ENCODE measurements at places on chromosomes 12 and 14. TPM values are rescaled to one million over a fixed set of nuclear protein-coding genes. Genes with fewer than 3 reads are reported as not detected.

KLRF1 gene
- 0.38 TPM for polyA plus RNA-seq

LRRIQ1 gene
- polyA plus RNA-seq: 0.39 TPM

ACOT2 gene
- polyA plus RNA-seq: 29.3 TPM

KRT5 gene
- 424 TPM for polyA plus RNA-seq

EPYC gene
- polyA plus RNA-seq: not detected

OR2AP1 gene
- not detected for polyA plus RNA-seq

B3GNT4 gene
- polyA plus RNA-seq: 0.53 TPM

NGB gene
- polyA plus RNA-seq: not detected

RAB5B gene
- polyA plus RNA-seq: 108 TPM

TSPAN8 gene
- polyA plus RNA-seq: 2.9 TPM

LUM gene
- polyA plus RNA-seq: 541 TPM

RFX4 gene
- polyA plus RNA-seq: 0.10 TPM

KLRD1 gene
- polyA plus RNA-seq: 0.46 TPM

DNA sequence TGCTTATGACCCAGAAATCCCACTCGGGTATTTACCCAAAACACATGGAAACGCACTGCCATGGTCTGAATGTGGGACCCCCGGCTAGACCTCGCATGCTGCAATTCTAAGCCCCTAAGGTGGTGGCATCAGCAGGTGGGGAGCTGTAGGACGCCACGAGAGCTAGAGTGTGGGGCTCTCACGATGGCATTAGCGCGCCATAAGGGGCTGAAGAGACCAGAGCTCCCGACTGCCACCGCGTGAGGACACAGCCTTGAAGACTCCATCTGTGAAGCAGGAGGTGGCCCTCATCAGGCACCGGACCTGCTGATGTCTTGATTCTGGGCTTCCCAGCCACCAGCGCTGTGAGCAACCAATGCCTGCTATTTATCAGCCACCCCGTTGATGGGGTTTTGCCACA is 40.3 kb downstream of the RIMBP2 start:
- no peak for DNase-seq

- peak; percentile 80 for DNase-seq
Measured at GRCh38 chr14:105281371-105282097, 19.3 kb downstream of the BRF1 start.

- no peak for DNase-seq
Measured at GRCh38 chr12:45304514-45305178, 88.8 kb downstream of the ANO6 start.

- no peak for DNase-seq
Measured at GRCh38 chr12:124044809-124045321, 71.8 kb downstream of the ZNF664 start.

GRCh38 chr12:124496584-124496983 is 70.8 kb downstream of the NCOR2 start:
- DNase-seq: no peak

DNA sequence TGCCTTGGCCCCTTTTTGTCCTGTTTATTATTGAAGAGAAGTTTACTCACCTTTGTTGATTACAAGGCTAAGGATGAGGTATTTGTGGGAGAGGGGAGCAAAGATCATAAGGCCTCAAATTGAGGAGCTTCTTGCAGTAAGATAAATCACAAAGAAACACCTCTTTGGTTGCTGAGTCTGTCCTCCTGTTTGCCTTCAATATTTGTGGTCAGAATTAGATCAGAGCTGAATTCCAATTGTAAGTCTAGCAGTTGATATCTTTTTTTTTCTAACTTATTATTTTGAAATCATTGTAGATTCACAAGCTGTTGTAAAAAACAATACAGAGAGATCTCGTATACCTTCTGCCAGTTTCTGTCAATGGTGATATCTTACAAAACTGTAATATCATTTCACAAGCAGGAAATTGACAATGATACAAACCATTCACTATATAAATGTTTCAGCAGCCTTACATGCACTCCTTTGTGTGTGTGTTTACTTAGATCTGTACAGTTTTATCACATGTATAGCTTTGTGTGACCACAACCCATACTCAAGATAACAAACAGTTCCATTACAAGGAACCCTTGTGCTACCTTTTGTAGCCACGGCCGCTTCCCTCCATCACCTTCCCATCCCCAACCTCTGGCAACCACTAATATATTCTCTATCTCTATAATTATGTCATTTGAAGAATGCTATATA is 97.4 kb downstream of the KICS2 start:
- DNase-seq: no peak

DNA sequence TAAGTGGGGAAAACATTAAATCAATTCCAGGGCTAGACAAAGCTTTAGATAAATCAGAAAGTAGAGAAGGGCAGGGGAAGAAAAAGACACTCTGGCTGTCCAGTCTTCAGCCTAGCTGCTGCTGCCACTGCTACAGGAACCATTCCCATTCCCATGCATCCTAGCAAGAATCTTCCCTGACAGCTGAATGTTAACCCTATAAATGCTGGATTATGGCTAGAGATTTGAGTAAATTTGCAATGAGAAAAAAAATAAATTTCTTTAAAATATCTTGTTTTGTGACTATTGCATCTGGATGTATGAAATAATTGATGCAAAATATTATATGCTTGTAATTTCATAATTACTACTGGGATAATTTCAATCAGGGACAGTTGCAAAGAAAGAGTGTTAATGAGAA is 15.0 kb upstream of the CDKN3 start:
- no peak for DNase-seq

DNA sequence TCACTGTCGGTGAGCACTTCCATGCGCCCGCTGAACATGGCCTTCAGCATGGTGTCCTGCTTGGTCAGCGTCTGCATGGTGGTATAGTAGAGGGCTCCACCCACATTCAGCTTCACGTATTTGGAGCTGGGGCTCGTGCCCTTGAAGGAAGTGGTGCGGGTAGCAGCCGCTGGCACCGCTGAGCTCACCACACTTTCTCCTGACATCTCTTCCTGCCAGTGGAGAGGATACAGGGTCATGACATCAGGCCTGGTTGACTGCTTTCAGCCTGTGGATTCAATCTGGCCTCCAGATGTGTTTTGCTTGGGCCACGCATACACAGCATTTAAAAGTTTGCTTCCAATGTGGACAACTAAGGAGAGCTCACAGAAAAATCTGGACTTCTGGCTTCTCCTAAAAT is 7.6 kb downstream of the KCTD10 start:
- no peak for DNase-seq

DNA sequence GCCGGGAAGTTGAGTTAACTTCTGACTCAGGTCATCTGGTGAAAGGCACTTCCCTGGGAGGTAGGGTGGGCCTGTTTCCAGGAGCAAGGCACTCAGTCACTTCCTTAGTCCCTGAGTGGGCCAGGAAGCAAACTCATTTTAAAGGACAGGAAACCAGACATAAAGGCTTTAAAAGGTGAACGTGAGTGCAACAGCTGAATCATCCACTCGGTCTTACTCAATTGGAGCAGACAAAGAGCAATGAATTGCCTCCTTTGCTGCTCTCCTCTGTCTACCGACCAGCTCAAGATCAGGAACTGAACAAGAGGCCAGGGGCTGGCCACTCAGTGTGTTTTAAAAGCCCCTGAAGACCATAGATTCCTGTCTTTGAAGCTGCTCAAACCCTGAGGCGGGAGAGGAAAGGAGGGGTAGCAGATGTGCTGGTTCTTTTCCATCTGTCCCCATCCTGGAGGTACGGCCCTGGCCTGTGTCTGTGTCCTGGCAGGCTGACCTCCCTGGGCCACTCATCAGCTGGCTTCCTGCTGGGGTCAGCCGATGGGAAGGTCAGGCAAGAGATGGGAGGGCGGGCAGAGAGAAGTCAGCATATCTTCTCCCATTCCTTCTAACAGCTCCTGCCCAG is 148.9 kb downstream of the PPM1H start:
- peak; percentile 96 for DNase-seq

GRCh38 chr14:30584058-30584630 is 25.2 kb downstream of the G2E3 start:
- no peak for DNase-seq

DNA sequence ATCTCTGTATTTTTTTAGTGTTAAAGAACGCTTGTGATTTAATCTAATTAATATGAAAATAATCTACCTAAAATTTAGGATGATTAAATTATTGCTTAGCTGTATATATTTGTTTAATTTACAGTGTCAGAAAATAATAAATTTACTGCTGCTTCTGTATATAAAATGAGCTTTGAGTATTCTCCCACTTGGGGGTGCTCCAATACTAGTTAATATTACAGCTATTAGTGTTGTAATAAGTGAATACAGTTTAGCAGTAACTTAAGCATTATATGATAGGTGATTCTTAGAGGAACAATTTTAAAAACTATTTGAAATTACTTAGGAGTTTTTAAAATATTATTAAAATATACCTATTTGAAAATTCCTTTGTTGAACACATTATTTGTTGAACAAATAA is 62.2 kb downstream of the PAPOLA start:
- DNase-seq: no peak

DNA sequence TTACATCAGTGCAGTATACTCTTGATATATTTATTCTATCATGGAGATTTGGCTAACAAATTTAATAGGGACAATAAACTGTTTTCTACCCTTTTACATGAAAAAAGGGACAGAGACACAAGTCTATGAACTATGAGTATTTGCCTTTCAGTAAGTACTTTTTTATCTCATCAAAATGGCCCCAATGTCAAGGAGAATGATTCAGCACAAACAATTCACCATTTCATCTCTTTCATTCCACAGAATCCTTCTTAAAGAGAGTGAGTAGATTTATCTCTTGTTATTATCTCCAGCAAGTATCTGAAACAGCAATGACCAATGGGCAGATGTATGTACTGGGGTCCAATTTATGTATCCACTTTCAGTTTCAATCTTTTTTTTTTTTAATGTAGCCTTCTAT is 447.5 kb downstream of the NPAS3 start:
- no peak for DNase-seq

DNA sequence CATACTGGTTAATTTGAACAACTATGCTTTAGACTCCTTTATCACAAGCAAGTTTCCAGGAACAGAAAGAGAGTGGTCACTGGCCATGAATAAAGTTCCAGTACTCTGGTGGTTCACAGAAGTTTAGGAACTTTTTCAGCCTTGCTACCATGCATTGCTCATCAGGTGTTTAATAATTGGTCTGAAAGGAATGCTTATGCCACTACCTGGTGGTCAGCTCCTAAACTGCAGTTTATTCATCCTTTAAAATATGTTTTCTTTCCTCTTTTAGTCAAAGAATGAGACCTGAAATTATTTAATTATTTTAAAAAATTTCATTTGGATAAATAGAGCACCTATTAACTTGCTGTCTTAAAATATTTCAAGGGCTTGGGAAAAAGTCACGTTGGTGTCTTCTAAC is 260.1 kb upstream of the OR4E1 start:
- DNase-seq: no peak

DNA sequence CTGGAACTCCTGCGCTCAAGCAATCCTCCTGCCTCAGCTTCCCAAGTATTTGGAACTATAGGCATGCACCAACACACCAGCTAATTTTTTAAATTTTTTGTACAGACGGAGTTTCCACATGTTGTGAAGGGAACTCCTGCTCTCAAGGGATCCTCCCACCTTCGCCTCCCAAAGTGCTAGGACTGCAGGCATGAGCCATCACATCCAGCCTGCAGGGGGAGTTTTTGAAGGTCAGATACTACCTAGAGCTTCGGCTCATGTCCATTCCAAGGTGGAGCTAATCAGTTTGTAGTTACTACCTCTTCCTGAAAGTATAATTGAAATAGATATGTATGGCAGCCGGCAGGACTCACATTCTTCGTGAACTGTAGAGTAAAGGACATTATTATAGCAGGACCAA is 3.7 kb upstream of the TAS2R19 start:
- no peak for DNase-seq

- DNase-seq: peak; percentile 59
Measured at GRCh38 chr12:45388545-45388944, 172.7 kb downstream of the ANO6 start.
